ENCODE measurements at places on chromosomes 12 and 14.
A peak's percentile ranks its signal among the peaks of the same experiment; 100 is the strongest.

GRCh38 chr12:2084553-2085296 is 31.9 kb downstream of the CACNA1C start:
- peak; percentile 49 for DNase-seq

DNA sequence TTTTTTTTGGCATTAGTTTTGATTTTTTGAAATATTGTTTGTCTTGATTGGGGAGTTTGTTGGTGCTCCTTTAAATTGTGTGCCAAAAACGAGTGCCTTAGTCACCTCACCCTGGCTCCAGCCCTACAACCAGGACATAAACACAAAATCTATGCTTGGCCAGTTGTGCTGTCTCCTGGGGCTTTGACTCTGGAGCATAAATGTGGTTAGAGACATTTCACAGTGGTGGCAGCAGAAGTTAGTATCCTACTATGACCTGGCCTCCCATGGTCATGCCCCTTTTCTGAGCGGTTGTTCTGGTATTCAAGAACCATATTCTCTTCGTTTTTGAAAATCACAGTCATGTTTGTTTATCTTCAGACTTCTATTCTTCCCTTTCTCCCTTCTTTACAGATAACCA is 70.7 kb upstream of the PSMA6 start:
- no peak for DNase-seq

- DNase-seq = no peak
These were observed 11.8 kb downstream of the GCH1 start for GRCh38 chr14:54890788-54891187.

GRCh38 chr12:93916402-93916801 is 232.0 kb upstream of the PLXNC1 start:
- DNase-seq = no peak

GRCh38 chr12:85711735-85712390 is 124.3 kb downstream of the RASSF9 start:
- DNase-seq = no peak

GRCh38 chr12:97758586-97758985 is 296.0 kb downstream of the RMST start:
- DNase-seq = no peak

GRCh38 chr12:53344824-53345485 is 8.8 kb upstream of the SP7 start:
- peak; percentile 50 for DNase-seq

- peak; percentile 41 for DNase-seq
These were observed 153.7 kb upstream of the IGF1 start for GRCh38 chr12:102633981-102634605.

GRCh38 chr14:37596790-37597472 is 1.5 kb downstream of the TTC6 start:
- no peak for DNase-seq

DNA sequence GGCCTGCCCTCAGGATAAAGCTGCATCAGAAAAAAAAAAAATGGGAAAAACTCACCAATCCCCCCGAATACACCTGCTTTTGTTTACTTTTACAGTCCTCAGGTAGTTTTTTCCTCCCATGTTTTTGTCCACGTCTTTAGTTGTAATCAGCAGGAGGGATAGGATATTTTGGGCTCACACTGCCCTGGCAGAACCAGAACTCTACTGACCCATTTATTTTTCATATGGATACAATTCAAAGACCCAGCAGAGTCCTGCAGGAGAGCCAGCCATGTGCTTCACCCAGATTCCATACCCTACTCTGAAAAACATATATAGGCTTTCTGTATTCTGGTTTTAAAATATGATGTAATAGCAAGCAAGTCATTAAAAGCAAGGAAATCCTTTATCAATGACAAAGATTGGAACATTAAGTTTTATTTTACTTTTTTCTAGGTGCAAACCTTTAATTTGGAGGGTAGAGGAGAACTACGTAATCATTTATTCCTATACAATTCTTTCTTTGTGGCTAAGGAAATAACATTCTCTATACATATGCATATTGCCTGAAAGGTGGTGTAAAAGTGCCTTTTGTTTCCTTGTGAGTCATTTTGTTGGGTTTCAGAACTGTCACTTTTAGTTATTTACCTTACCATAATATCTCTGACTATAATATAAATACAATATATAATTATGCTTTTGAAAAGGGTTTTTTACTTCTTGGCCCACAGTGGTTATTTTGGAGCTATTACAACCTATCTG is 19.1 kb downstream of the DACT1 start:
- DNase-seq = no peak

All from amniotic stem cell (primary cell).